ENCODE measurements at places on chromosomes 7 and 10. TPM values are rescaled to one million over a fixed set of nuclear protein-coding genes. Genes with fewer than 3 reads are reported as not detected.

Gene TNPO3
- 28.6 TPM for total RNA-seq

DNA sequence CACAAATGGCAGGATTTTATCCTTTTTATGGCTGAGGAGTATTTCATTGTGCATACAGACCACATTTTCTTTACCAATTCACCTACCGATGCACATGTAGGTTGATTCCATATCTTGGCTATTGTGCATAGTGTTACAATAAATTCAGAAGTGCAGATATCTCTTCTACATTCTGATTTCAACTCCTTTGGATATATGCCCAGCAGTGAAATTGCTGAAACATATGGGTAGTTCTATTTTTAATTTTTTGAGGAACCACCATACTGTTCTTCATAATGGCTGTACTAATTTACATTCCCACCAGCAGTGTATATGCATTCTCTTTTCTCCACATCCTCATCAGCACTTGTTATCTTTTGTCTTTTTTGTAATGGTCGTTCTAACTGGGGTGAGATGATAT, 1290.3 kb downstream of the XPNPEP1 start:
- no peak for DNase-seq

Gene NACAD
- total RNA-seq, result 12.0 TPM

Gene OR2A42
- total RNA-seq, result 0.27 TPM

DNA sequence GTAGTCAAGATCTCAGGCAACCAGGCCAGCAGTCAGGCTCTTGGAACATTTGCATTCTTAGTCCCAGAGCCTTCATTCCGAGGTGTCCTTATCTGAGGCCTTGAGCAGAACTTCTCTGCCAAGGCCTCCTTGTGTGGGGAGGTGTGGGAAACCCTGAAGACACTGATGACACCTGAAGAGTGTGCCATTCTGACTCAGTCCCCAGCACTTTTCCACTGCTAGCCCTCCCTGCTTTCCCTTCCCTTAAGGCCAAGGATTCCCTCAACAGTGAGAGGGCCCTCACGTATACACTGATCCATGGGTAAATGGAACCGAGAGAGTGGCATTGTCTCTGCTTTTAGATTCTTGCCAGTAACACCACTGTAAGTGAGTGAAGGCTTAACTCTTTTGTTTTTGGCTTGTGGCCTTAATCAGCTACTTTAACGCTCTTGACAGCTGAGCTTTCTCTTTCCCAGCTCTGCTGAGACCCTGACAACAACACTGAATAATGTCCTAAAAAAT, 30.3 kb downstream of the TRDMT1 start:
- no peak for DNase-seq

- DNase-seq, result no peak
Measured at GRCh38 chr7:114941692-114942091, 19.8 kb downstream of the MDFIC start.

Gene POR
- total RNA-seq, result 89.2 TPM

GRCh38 chr10:7305053-7305452, 105.8 kb downstream of the SFMBT2 start:
- DNase-seq, result no peak

Gene TMEM26
- total RNA-seq, result 0.53 TPM

DNA sequence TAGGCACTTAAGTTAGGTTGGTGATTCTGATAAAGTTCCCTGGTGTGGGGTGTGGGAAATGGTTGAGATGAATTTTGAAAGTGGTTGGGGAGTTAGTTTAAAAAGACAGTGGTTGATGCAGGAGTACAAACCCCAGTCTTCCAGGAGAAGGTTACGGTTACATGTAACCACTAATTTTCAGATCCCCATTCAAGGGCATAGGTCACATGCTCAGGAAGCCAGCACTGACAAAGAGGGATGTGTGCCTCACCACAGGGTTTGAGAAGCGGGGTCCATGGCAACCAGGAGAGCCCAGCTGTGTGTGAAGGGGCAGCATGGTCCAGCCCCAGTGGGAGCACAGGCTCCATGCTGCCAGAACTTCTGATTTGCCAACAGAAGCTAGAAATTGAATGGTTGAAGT, 144.2 kb downstream of the MDFIC start:
- DNase-seq, result no peak

DNA sequence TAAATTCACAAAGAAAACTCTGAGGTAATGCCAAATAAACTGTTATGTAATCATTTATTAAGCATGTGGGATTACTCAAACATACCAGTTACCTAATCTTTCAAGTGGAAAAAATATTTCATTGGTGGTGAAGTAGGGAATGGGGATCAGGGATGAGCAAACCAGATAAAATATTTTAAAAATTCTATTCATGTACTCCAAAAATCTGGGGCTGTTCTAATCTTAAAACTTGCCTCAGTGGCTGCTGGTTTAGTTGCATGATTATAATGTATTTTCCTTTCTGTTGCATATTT, 19.5 kb downstream of the LMOD2 start:
- no peak for DNase-seq

- DNase-seq, result no peak
Measured at GRCh38 chr7:112771166-112771565, 19.0 kb downstream of the TMEM168 start.

DNA sequence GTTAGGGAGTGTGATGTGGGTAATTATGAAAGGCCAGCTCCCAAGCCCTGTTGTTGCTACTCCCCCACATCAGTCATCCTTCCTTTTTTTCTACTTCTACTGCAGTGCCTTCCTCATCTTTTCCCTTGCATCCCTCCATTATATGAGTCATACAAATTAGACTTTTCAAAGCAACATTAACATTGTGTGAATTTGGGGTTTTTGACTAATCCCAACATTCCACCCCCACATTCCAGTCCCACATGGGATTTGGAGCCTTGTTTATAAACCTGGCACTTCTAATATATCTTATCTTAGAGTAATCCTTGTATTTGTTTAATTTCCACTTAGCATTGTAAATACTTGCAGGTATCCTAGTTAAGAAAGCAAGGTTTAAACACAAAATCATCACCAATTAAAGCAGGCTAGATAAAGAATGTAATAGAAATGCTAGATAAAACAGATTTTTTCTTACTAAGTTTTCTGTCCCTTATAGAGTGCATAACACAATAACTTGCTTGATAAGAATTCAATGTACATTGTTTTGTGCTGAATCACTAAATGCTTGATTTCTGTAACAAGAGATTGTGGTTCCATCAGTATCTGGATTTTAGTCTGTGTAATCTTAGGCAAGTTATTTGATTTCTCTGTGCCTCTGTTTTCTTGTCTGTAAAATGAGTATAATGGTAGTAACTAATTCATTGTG, 165.8 kb downstream of the CFTR start:
- DNase-seq, result no peak

Gene ZYX
- total RNA-seq, result 178 TPM

- no peak for DNase-seq
Measured at GRCh38 chr7:24035366-24036032, 248.5 kb upstream of the NPY start.

DNA sequence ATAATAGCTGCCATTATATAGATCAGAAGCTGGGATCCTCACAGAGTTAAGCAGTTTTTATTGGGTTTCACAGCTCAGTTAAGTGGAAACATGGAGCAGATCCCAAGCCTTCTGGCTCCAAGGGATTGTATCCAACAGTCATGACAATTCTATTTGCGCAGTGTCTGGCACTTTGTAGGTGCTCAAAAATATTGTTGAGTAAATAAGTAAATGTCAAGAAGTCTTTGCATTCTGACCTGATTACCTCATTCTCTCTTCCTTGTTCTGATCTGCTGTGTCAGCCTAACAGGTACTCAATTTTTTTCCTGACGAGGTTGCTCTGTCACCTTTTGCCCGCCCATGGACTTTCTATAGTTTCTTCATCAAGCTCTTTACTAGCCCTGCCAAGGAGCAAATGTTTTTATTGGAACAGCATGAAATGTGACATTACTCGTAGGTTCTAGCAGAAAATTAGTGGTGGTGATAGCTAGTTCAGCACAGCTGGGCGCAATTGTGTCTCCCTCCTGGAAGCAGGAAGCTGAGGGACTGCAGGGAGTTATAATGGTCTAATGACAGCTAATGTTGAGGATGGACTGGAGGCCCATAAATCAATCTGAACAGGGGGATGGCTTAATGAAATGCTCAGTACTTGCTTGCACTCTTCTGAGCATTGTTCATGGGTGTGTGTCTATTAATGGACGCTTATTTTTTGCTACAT, 680.2 kb downstream of the CCSER2 start:
- DNase-seq, result no peak

GRCh38 chr7:105268056-105268455, 120.7 kb downstream of the SRPK2 start:
- DNase-seq, result no peak

- DNase-seq, result no peak
Measured at GRCh38 chr10:98997596-98997995, 238.1 kb downstream of the HPSE2 start.

Gene XRCC2
- total RNA-seq, result 0.58 TPM

Gene SEPTIN7
- 267 TPM for total RNA-seq

Gene EVX1
- not detected for total RNA-seq

Gene WNT8B
- not detected for total RNA-seq
